NCI-H1048 (cell line): ENCODE measurements at places on chromosomes 11 and 22.

GRCh38 chr11:122101625-122102291 lies 14.3 kb downstream of the BLID start:
- no peak for DNase-seq

DNA sequence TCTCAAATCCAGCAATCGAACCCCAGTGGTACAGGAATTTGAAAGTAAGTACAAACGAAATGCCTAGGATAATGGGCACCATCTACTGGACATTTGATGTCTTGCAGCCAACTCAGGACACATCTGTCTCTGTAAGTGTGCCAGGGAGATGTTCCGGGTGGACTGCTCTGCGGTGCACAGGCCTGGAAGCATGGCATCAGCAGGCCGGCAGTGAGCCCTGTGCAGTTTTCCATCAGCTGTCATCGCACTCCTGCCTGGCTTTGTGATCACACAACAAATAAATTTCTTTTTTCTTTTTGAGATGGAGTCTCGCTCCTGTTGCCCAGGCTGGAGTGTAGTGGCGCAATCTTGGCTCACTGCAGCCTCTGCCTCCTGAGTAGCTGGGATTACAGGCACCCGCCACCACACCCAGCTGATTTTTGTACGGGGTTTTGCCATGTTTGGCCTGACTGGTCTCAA lies 71.0 kb downstream of the JAM3 start:
- no peak for DNase-seq

DNA sequence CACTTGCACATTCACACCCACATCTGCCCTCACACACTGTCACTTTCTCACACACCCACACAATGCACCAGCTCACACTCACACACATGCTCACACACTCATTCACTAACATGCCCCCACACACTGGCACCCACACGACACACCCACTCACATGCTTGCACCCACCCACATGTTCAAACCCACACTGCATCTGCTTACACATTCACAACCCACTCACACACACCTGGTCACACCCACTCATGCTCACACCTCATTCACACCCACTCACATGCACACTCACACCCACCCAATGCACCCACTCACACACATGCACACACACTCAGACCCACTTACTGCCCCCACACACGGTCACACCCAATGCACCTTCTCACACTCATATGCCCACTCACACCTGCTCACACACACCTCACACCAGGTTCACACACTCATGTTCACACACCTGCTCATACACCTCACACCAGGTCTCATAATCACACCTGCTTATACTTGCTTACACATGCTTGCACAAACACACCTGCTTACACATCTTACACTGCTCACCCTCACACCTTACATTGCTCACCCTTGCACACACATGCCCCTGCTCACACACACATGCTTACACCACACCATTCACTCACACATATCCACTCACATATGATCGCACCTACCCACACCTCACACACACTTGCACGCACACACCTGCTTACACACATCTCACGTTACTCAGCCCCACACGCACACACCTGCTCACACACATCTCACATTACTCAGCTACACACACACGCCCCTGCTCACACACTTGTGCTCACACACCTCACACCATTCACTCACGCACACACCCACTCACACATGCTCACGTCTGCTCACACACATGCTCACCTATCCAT lies 3.9 kb upstream of the MYBPC3 start:
- DNase-seq: no peak

- no peak for DNase-seq
Measured at GRCh38 chr11:34840736-34841386, 75.3 kb downstream of the APIP start.

GRCh38 chr11:57619331-57619730 lies 21.8 kb downstream of the SERPING1 start:
- DNase-seq: no peak

- DNase-seq: no peak
Measured at GRCh38 chr11:123301013-123301591, 106.1 kb upstream of the CLMP start.

DNA sequence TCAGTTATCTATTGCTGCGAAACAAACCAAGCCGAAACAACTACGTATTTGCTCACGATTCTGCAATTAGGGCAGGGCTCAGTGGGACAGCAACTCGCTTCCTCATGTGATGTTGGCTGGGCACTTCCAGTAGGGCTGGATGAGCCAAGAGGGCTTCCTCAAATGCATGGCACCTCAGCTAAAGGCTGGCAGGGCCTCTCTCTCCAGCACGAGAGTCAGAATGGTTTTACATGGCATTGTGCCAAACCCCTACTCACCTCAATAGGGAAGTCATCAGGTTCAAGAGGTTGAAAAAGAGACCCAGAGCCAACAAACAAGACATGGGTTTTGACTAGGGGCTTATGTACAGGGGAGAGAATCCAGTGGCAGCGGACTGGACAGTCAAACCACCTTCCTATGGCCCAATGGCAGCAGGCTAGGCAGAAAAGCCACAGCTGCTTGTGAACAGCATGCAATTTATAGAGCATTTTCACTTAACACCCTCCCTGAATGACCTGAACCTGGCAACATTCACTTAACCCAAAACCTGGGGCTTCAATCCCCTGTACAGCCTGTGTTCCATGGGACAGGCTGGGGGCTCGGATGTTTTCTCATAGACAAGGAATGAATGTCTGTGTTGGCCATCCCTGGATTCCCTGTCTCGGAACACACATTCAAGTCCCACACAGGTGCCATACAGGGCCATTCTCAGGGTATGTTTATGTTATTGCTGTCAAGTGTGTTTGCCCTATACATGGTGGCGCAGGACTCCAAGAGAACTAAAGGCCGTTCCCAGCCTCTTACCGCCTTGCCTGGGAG lies 154.2 kb upstream of the NAV2 start:
- DNase-seq: no peak

GRCh38 chr11:70825893-70826540 lies 426.4 kb downstream of the SHANK2 start:
- DNase-seq: no peak

DNA sequence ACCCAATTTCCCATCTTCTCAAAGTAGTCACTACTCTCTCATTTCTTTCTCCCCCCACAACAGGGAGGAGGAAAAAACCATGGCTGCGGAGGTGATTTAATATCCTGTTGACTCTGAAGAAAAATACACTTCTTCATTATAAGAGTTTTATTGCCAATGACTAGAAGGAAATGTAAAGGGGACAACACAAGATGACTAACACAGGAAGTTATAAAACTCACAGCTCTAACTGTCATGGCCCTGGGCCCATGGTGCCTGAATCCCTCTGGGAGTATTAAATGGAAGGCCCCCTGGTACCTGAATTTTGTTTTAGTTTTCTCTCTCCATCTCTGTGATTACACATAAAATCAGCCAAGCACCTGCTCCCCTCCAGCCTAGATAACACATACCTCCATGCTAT lies 352.8 kb upstream of the FAT3 start:
- DNase-seq: no peak

- no peak for DNase-seq
Measured at GRCh38 chr22:42228483-42228882, 42.0 kb downstream of the TCF20 start.

DNA sequence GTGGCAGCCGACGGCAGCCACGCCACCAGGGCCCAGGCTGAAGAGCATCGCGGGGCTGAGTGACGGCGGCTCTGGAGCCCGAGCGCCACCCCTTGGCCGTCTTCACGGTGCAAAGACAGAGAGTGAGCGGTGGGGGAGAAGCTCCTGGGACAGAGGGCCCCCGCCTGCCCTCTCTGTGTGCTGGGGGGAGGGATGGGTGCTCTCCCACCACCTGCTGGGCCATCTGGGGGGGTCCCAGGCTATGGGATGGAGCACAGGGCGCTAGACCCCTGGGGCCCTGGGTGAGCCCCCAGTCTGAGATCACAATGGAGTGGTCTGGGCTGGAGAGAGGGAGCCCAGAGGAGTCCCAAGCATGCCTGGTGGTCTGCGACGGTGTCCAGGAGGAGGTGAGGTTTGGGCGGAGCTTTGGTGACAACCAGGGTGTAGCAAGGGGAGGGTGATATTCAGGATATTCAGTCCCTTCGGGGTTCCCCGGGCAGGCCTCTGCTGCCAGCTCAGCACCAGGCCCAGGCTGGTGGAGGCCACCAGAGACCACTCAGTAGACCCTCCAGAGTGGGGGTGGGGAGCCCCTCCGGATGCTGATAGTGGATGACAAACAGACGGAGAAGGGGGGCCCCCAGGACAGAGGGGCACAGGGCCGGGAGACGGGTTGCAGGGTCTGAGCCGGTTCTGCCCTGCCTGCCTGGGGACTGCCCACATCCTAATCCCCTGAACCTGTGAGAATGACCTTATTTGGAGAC lies 78.1 kb upstream of the PRR5 start:
- no peak for DNase-seq

- no peak for DNase-seq
Measured at GRCh38 chr11:32098142-32098903, 7.4 kb downstream of the RCN1 start.

GRCh38 chr11:69971741-69972140 lies 106.4 kb upstream of the ANO1 start:
- DNase-seq: no peak

DNA sequence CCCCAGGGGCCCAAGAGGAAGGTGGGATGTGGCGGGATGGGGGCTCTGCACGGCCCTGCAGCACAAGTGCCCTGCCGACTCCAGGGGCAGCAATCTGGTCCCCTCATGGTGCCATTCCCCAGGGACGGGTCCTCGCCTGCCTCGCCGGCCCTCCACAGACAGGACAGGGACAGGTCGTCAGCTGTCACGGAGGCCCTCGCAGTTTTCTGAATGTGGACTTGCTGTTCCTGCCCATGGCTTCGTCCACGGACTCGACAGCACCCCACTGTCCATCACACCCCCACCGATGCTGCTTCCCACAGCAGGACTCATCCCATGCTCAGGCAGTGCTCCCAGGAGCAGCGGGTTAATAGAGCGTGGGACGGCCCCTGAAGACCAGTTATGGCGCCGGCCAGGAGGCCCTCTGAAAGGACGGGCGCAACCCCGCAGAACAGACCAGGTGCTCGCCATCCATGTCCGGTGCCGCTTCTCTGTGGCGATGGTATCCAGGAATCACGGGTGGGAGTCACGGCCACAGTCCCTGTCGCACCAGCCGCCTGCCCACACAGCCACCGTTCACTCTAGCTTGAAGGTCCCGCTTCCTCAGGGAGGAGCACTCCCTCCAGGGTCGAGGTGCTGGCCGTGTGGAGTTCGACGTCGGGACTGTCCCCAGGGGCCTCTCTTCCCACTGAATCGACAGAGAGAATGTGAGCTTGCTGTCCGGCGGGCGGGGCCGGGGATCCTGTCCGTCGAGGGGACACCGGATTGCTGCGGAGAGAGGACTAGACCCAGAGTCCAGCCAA lies 18.5 kb upstream of the MUC2 start:
- DNase-seq: no peak

- no peak for DNase-seq
Measured at GRCh38 chr11:68424101-68424632, 36.4 kb upstream of the PPP6R3 start.

- DNase-seq: no peak
Measured at GRCh38 chr11:11182261-11182660, 170.8 kb downstream of the CSNK2A3 start.

DNA sequence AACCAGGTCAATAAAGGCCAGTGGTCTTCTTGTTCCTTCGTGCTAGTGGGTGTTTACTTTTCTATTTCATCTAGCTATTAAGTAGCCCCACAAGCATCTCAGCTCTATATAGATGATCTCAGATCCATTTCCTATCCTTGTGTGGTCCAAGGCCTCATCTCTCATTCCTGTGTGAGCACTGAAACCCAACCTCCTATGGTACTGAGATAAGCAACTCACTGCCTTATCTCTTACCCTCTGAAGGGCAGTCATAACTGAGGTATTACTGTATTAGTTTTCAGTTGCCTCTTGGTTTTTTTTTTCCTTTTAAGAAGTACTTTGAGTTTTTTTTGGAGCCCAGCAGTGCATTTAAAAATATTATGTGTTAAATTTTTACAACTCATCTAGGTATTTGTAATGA lies 28.3 kb downstream of the ACER3 start:
- no peak for DNase-seq

- DNase-seq: no peak
Measured at GRCh38 chr22:17596226-17596625, 32.3 kb downstream of the ATP6V1E1 start.

- no peak for DNase-seq
Measured at GRCh38 chr22:32444068-32444467, 20.2 kb downstream of the BPIFC start.

GRCh38 chr11:68373189-68373814 lies 60.9 kb downstream of the LRP5 start:
- no peak for DNase-seq

- DNase-seq: no peak
Measured at GRCh38 chr11:659532-660085, 22.5 kb downstream of the DRD4 start.

DNA sequence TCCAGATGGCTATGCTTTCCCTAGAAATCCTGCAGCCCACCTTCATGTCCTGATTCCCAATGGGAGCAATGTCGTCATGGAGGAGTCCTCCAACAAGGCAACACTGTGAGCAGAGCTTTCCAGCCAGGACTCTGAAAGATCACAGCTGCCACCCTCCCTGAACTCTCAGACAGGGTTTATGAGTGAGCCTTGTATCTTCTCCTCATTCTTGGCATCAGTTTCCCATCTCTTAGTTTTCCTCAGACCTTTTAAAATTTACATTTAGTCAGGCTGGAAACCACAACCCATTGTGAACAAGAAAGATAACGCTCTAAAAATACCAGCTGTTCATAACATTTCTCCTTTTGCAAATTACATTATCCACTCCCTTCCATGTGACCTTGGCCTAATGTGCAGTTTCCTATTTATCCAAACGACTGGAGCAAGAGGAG lies 15.6 kb upstream of the LYVE1 start:
- no peak for DNase-seq

DNA sequence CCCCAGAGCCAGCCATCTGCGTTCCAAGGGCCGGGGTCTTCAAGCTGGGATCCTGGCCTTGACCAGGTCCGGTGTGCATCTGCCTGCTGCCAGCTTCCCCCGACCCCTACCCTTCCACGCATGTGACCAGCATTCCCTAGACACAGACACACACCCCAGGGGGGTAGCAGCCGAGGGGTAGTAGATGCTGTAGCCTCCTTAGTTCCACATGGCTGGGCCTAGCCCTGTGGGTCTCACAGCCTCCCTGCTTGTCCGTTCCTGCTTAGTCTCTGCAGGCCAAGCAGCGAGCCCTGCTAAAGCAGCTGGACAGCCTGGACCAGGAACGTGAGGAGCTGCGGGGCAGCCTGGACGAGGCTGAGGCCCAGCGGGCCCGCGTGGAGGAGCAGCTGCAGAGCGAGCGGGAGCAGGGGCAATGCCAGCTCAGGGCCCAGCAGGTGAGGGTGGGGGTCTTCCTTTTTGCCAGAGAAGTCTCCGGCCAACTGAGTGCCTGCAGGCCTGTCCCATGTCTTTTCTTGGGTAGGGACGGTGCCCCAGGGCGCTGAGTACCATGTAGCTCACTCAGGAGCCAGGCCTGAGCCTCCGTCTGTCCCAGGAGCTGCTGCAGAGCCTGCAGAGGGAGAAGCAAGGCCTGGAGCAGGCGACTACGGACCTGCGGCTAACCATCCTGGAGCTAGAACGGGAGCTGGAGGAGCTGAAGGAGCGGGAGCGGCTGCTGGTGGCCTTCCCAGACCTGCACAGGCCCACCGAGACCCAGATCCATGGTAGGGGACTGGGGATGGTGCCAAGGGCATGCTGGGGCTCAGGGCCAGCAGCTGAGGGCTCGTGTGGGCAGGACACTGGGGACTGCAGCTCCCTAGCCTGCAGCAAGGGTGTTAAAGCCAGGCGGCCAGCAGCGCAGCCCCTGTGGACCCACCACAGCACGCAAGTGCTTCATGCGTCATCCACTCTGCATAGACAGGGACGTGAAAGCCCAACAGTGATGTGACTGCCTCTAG lies 13.6 kb downstream of the RNF215 start:
- DNase-seq: no peak

- DNase-seq: no peak
Measured at GRCh38 chr11:863023-863909, 20.6 kb downstream of the TSPAN4 start.

- no peak for DNase-seq
Measured at GRCh38 chr11:86360775-86361395, 13.8 kb upstream of the CCDC81 start.
